Activated T-helper 2 cell treated with anti-CD3 and anti-CD28 coated beads, Interferon-gamma antibody, Interleukin-2, Interleukin-4, amounts not matched to agents 10 μg/mL and 5 μg/mL and 100 μg/mL, durations not matched to agents 14 hours and 24 hours and 36 hours (primary cell): ENCODE measurements at places on chromosomes 13 and 19. TPM values are rescaled to one million over a fixed set of nuclear protein-coding genes. Genes with fewer than 3 reads are reported as not detected.

The CYP4F3 gene
- 0.09 and 0.14 TPM in 2 replicates for total RNA-seq

The ACTMAP gene
- total RNA-seq: 13.2 and 14.2 TPM in 2 replicates

DNA sequence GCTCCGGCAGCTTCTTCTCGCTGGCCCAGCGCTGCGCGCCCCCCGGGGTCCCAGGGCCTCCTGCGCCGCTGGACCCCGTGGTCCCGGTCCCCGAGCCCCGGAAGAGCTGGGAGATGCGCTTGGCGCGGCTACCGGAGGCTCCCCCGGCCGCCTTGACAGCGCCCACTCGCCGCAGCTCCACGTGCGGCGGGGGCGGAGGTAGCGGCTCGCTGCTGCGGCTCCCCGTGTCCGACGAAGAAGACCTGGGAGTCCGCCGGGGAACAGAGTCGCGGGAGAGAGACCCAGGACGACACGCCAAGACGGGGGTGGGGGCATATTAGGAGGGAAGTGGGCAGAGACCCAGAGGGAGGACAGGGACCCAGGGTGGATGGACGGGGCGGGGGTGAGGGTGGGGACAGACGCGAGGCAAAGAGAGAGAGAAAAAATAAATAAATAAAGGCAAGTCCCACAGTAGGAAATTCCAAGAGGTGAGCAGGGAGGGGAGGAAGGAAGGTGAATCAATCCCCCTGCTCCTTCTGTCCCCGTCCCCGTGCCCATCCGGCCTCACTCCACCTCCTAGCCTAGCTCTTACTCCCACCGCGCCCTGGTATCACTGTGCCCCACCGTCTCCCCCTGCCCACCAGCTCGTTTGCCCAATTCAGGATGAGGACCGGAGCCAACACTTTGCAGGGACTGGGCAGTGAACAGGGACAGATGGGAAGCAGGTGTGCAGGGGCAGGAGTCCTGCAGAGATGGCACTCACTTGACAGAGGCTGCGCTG, 826 bp downstream of the RASIP1 start:
- no peak for DNase-seq

GRCh38 chr13:43905435-43906031, 25.8 kb downstream of the LACC1 start:
- no peak for DNase-seq

The F10 gene
- total RNA-seq: not detected in 2 replicates

The FFAR2 gene
- total RNA-seq: not detected in 2 replicates

DNA sequence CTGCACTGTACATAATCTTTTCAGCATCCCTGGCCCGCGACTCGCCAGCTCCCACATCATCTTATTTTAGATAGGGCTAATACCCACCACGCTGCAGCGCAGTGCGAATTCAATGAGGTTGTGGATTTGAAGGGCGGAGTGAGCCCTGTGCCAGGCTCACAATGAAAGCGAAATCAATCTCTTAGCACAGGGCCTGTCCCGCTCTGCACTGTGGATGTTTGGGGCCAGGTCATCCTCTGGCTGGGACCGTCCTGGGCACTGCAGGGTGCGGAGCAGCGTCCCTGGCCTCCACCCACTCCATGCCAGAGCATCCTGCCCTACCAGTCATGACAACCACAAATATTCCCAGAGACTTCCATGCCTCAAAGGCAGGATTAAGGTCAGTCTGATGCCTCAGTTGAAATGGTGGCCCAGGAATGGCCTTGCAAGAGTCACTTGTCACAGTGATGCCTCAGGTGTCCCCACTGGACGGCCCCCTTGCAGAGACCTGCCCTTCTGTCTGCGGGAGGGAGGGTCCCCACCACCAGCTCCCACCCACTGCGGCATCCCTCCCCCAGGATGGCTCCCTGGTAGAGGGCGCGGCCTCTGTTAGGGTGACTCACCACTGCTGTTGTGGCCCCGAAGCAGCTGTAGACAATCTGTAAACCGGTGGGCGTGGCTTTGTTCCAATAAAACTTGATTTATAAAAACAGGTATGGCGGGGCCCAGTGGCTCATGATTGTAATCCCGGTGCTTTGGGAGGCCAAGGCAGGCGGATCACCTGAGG, 5.6 kb downstream of the UHRF1 start:
- peak; percentile 68 for DNase-seq

- no peak for DNase-seq
Measured at GRCh38 chr19:7902796-7903243, 857 bp upstream of the MAP2K7 start.

The NPAS1 gene
- total RNA-seq: 0.25 TPM in 1 of 2 replicates, not detected in the other

DNA sequence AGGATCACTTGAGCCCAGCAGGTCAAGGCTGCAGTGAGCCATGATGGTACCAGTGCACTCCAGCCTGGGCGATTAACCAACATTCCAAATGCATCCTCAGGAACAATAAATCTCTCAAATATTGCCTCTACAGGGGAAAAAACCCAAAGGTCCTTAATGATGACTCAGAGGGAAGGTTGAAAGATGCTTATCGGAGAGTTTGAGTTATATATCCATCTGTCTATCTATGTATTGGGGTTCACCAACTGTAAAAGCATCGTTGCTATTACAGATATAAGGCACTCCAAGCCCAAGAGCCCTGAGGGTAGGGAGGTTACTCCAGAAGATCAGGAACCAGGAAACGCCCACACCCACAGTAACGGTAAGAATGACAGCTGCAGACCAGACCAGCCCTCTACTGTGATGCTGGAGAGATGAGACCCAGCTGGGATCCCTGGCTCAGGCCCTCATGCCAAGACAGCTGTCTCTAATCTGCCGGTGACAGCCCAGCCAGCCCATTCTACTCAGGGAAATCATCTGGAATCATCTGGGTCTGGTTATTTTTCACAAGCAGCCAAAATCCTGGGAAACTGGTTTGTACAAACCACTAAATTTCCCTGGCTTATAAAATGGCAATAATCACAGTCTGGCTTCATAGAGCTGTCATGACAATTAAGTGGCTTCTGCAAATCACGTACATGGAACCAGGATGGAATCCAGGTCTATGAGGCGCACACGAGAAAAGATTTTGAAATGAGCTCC, 23.8 kb downstream of the TEX101 start:
- no peak for DNase-seq

The PRSS57 gene
- total RNA-seq: not detected in 2 replicates

GRCh38 chr19:45790942-45791341, 1.7 kb downstream of the DMWD start:
- peak; percentile 55 for DNase-seq

DNA sequence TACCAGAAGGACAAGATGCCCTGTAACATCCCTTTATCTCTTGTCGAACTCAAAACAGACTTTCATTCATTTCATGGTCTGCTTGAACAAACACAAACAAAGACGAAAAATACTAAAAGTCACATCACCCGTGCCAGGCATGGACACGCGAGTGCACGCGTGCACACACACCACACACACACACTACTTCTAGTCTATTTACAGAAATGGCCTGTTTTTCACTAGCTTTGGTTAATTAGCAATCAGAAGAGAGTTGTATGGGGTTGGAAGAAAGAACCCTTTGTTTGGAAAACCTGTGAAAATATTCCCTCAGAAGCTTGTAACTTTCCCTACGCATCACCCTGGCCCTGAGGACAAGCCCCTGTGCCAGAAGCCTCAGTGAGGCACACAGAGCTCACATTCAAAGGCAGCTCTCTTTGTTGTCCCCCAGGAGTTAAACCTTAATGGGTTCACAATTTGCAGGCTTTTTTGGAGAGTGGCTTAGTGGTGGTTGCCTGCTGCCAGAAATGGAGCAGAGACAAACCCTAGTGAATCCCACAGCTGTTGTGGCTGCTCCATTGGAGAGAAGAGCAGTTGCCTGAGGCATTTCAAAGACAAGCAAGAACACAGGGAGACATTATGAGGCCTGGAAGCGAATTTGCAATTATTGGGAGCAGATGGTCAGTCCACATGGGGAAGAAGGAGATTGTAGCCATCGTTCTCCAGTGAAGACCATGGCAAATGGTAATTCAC, 55.9 kb downstream of the STARD13 start:
- no peak for DNase-seq

GRCh38 chr13:24741016-24741662, 22.8 kb upstream of the RNF17 start:
- DNase-seq: no peak

GRCh38 chr13:41554626-41555386, 97.5 kb downstream of the RGCC start:
- no peak for DNase-seq

The ICAM5 gene
- 2.6 and 3.5 TPM in 2 replicates for total RNA-seq

DNA sequence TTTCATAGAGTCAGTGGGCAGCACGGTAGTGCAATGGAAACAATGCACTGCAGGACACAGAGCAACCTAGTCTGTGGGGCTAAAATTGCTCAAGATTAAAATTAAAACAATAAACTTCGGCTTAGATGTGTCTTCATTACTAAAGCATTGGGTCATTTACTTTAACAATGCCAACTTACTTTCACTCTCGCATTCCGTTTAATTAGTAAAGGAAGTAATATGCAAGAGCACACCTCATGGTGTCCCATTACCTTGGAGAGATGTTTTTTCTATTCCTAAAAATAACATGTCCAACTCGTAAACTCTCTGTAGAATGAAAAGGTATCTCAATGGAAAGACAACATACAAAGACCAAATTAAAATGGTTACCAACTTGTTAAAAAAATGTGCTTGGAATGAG, 738.4 kb downstream of the PCDH17 start:
- DNase-seq: no peak

- no peak for DNase-seq
Measured at GRCh38 chr19:10115392-10116084, 4.0 kb downstream of the P2RY11 start.

The ALKBH6 gene
- 49.9 and 54.3 TPM in 2 replicates for total RNA-seq

The LILRA6 gene
- not detected in 2 replicates for total RNA-seq

DNA sequence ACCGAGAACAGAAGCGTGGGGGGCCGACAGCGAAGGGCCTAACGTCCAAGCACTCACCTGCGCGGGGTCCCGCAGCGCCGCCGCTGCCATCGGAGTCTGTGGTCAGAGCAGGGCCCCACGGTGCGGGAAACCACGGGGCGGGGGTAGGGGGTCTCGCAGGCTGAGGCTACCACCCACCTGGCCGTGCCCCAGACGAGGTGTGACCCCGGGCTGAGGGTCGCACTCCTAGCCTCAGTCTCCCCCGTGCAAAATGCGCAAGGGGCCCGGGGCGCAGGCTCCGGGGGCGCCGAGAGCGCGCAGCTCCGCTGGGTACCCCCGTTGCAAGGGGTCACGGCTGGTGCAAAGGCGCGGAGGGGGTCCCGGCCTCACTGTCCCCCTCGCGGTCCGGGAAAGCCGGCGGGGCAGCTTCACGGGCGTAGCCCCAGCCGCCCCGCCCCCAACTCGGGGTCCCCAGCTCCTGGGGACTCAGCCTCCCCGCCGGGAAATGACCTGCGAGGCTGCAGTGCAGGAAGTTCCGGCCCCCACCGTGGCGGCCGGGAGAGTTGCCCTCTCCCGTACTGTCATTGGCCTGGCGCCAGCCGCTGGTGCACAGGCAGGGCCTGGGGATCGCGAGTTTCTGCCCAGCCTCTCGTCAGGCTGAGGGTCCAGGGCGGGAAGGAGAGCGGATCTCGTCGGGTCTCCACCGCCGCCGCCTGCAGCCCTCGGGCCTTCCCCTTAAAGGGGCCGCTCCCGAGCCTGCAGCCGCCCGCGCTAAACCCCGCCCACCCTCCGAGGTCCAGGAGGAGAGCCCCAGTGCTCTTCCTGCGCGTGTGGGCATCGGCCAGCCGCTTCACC, at the start of gene ZNF792:
Gene ZNF792 (minus strand): TSS at position 657 of the 834 bp plus-strand sequence. CDS start 567 bp downstream, at position 90.
- DNase-seq: peak; percentile 35

The HCN2 gene
- total RNA-seq: 0.52 and 0.64 TPM in 2 replicates

- no peak for DNase-seq
Measured at GRCh38 chr19:6740589-6741343, 1.3 kb downstream of the TRIP10 start.

DNA sequence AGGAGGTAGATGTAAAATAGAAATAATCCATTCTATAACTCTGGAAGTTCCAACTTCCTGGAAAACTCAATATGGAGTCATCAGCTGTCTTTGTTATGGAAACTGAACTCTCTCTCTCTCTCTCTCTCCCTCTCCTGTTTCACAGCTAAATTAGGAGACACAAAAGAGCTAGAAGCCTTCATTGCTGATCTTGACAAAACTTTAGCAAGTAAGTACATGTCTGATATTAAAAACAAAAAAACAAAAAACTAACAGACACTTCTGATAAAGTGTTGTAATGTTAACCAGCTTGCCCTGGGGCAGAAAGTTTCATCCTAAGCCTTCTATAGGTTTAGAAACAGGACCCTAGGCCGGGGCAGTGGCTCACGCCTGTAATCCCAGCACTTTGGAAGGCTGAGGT, 11.3 kb downstream of the RGCC start:
- no peak for DNase-seq

GRCh38 chr13:25729201-25729600, 322.6 kb downstream of the SHISA2 start:
- DNase-seq: no peak

DNA sequence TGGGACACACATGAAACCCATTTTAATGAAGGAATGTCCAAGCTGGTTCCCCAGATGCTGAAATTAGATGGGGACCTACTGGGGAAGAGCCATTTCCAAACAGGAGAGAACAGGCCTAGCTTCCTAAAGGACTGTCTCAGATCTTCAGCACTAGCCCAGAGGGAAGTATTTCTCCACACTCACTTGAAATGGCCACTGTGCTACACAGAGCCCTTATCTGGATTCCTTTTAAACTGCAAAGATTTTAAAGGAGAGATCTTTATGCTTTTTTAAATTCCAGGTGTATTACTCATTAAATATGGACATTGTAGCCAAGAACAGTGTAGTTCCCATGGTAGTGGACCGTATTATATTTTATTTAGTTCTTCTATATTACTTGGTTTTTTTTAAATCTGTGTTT, 255.3 kb downstream of the SHISA2 start:
- no peak for DNase-seq

- DNase-seq: no peak
Measured at GRCh38 chr13:67416047-67416925, 186.2 kb upstream of the PCDH9 start.

GRCh38 chr19:10454267-10454666, 33.9 kb downstream of the PDE4A start:
- no peak for DNase-seq

GRCh38 chr19:34298891-34299520, 44.7 kb downstream of the GARRE1 start:
- no peak for DNase-seq

The RFXAP gene
- total RNA-seq: 10.6 and 13.5 TPM in 2 replicates

- DNase-seq: no peak
Measured at GRCh38 chr19:54448040-54448773, 792 bp upstream of the LENG8 start.

DNA sequence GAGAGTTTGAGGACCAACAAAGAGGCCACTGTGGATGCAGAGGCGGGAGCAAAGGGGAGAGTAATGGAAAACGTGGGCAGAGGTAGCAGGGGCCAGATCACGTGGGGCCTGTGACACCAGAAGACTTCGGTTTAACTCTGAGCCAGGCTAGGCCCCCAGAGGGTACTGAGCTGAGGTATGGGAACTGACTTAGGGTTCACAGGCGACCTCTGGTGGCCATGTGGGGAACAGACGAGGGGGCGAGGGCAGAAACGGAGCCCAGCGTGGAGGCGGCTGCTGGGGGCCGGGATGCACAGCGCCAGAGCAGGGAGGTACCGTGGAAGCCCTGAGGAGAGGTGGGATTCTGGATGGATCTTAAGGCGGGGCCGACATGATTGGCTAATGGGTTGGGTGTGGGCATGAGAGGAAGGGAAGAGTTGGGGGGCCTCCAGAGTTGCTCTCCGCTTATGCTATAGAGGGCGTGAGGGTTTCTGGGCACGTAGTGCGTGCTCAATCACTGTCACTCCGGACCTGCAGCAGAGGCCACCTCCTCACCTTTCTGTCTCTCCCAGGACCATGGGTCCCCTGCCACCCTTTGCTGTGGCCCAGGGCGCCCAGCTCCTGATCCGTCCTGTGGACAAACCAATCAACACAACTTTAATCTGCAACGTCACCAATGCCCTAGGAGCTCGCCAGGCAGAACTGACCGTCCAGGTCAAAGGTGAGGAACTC, 13.7 kb downstream of the PVR start:
- peak; percentile 44 for DNase-seq
